Stimulated activated CD4-positive, alpha-beta T cell treated with anti-CD3 and anti-CD28 coated beads, Interleukin-1b, Interleukin-23, amount 100 ng/mL, for 24 hours (primary cell): ENCODE measurements at places on chromosomes 13 and 19.

DNA sequence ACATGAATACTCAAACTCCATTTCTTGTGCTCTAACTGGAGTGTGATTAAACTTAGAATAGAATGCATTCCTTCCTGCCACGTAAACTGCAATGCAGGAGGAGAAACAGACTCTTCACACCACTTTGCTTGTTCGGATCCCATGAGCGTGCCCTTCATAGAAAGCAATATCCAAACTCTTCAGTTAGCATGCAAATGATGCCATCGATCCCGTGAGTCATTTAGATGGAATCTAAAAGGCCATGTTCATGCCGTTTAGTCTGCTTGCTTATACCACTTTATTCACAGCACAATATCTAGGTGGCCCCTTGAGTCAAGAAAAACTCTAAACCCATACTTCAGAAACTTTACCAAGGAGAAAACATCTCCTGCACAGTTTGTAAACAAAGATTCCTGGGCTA, 225.8 kb downstream of the OXGR1 start:
- DNase-seq = no peak

DNA sequence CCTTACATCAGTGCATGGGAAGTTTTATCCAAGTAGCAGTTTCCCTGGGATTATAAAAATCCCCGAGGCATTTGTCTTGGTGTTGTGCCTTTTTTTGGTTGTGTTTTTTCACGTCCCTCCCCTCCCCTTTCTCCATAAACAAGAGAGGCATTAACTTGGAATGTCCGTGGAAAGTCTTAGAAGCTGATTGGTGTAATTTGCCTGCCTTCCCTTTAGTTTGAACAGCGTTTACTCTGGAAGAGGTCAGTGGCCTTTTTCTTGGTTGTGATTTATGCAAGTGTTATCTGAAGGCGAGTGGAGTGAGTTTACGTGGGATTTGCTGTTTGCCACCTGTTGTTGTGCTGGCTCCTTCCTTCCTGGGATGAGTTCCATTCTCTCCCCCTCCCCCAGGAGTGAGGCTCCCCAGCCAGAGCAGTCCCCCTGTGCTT, 7.2 kb downstream of the ACTN4 start:
- DNase-seq = no peak

- no peak for DNase-seq
Measured at GRCh38 chr19:43934055-43934984, 762 bp downstream of the ZNF45 start.

GRCh38 chr13:49343255-49343654, 95.5 kb downstream of the CDADC1 start:
- no peak for DNase-seq

GRCh38 chr19:38190061-38190460, 34.0 kb downstream of the DPF1 start:
- DNase-seq = no peak

GRCh38 chr13:98981369-98982080, 3.7 kb upstream of the DOCK9 start:
- DNase-seq = no peak

- DNase-seq = no peak
Measured at GRCh38 chr13:109323338-109323737, 463.0 kb downstream of the IRS2 start.

- DNase-seq = no peak
Measured at GRCh38 chr13:43305416-43305815, 282.0 kb downstream of the DNAJC15 start.

- DNase-seq = no peak
Measured at GRCh38 chr13:29722415-29722814, 126.9 kb upstream of the SLC7A1 start.

GRCh38 chr13:53788286-53788685, 759.7 kb downstream of the OLFM4 start:
- no peak for DNase-seq

DNA sequence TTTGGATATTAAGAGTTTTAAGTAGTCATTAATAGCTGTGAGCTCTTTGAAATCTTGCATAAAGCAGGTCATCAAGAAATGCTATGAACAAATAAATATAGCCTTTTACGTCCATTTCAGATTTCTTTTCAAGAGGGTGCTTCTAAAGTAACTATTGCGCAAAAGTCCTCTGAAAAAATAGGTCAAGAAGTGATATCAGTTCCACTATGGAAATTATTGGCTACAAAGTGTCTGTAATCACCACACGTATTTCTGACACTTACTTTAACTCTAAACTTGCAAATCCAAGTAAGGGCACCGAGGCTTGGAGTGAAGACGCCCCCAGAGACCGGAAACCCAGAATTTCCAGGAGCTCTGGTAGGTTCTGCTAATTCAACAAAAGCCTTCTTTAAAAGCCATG, 44.9 kb upstream of the STARD13 start:
- DNase-seq = no peak

DNA sequence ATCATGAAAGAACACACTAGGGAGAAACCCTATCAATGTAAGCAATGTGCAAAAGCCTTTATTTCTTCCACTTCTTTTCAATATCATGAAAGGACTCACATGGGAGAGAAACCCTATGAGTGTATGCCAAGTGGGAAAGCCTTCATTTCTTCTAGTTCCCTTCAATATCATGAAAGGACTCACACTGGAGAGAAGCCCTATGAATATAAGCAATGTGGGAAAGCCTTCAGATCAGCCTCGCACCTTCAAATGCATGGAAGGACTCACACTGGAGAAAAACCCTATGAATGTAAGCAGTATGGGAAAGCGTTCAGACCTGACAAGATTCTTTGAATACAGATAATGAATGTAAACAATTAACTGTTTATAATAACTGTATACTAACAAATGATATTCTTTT, 15.0 kb upstream of the ZNF439 start:
- DNase-seq = no peak

GRCh38 chr19:46481223-46481848, 10.0 kb upstream of the PNMA8A start:
- DNase-seq = no peak

GRCh38 chr13:24038841-24039330, 121.6 kb upstream of the SPATA13 start:
- no peak for DNase-seq

DNA sequence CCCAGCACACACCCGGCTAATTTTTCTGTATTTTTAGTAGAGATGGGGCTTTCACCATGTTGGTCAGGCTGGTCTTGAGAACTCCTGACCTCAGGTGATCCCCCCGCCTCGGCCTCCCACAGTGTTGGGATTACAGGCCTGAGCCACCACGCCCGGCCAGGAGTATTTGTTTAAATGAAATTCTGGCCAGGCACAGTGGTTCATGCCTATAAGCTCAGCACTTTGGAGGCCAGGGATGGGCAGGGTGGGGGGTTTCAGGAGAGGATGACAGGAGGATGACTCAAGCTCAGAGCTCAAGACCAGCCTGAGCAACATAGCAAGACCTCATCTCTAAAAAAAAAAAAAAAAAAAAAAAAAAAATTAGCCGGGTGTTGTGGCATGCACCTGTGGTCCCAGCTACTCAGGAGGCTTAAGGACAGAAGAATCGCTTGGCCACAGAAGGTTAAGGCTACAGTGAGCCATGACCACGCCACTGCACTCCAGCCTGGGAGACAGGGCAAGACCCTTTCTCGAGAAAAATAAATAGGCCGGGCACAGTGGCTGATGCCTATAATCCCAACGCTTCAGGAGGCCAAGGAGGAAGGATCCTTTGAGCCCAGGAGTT, 8.2 kb upstream of the DHDH start:
- no peak for DNase-seq

- no peak for DNase-seq
Measured at GRCh38 chr13:100209857-100210825, 121.2 kb downstream of the PCCA start.

- DNase-seq = no peak
Measured at GRCh38 chr19:2274931-2275535, 6.9 kb downstream of the PEAK3 start.

GRCh38 chr19:8220481-8220880, 11.3 kb downstream of the CERS4 start:
- no peak for DNase-seq

GRCh38 chr13:109819874-109820273, 33.5 kb upstream of the IRS2 start:
- DNase-seq = no peak

GRCh38 chr19:8610041-8610935, at the start of gene ADAMTS10:
ADAMTS10 (minus strand) TSS chr19:8610715; CDS start chr19:8605710, 5,005 bp downstream.
- DNase-seq = no peak

GRCh38 chr19:32020538-32020937, 324.9 kb upstream of the ZNF507 start:
- no peak for DNase-seq

GRCh38 chr19:2636897-2637683, 65.4 kb downstream of the GNG7 start:
- peak; percentile 58 for DNase-seq

- DNase-seq = no peak
Measured at GRCh38 chr13:47408546-47409319, 511.9 kb upstream of the HTR2A start.
